AML-193 (cell line): ENCODE measurements at places on chromosomes 4 and X.

- no peak for DNase-seq
These were observed 34.2 kb downstream of the WDR13 start for GRCh38 chrX:48631376-48632090.

GRCh38 chrX:48933757-48934156, 14.9 kb upstream of the PIM2 start:
- no peak for DNase-seq

DNA sequence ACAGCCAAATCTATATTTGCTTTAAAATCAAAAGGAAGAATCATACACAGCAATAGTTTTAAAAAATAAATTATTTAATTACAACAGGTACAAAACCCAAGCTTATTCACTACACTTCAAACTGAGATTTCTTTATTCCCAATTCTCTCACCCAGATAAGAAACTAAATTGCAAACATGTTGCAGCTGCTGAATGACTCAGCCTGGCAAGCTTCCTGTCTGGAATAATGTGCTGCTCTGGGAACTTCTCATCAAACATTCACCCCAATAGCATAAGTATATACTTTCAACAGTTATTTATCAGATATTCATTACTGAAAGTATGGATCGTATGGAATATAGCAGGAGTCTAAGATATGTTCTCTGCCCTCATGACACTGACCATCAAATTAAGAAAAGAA, 43.0 kb upstream of the GABRA2 start:
- DNase-seq: no peak

DNA sequence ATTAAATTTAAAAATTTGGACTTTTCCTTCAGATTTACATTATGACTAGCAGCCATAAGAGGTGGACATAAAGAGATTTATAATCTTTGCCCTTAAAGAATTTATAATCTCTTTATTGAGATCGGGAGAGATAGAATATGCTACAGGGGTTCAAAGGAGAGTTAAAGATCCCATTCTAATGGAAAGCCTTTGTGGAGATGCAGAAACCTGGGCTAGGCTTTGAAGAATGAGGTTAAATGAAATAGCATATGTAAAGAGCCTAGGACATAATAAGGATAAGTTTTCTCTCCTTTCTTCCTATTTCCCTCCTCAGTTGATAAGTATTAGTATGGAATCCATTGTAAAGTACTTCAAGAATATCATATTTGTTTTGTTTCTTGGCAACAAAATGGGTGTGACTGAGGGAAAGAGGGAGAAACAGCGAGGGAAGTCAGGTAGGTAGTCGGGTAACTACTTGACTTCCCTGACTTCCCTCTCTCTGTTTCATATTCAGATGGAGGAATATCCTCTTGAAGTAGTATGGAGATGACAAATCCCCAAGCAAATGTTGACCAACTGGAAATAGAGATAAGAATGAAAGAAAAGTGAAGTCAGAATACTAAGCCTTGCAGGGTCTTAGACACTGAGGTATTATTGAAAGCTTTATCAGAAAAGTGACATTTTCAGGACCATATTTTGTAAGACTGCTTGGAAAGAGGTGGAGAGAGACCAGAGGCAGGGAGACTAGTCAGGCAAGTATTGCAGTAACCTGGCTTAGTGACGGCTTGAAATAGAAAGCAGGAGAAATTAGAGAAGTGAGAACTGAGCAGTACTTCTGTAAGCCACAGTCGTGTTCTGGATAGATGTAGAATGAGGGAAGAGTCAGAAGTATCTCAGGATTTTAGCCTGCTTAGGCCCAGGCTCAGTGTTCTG, 82.9 kb downstream of the PDLIM5 start:
- DNase-seq: peak; percentile 38

DNA sequence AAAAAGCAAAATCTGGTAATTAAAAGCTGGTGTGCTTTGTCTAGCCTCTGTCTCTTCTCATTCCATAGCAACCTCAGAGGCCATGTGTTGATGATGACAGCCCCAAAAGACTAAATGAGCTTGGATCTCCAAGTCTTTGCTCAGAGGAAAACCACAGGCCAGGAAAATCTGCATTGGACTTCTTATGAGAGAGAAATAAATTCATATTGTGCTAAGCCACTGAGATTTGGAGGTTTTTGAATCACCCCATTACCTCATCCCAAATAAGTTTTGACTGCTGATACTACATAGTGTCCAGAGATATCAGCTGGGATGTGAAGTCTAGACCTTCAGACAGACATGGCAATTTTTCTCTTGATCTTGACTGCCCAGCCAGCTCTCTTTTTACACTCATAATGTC, 178.6 kb upstream of the DIPK2B start:
- DNase-seq: no peak

DNA sequence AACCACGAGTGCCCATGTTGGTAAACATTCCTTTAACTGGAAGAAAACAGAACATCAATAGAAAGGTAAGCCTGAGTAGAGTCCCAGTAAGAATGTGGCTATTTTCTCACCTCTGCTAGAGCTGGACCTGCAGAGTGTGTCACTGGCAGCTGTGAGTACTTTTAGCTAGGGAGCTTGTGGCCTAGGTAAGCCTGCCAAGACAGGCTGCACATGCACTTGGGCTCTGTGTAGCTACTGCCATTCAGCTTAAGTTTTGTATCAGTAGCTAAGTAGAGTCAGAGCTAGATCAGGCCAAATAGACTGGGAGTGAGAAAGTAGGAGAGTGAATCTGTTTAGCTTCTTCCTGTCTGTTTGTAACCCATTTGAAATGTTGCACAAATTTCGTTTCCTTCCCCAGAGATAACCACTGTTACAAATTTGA, 35.3 kb downstream of the RBPJ start:
- DNase-seq: peak; percentile 60

- DNase-seq: no peak
These were observed 123.8 kb upstream of the CXCL13 start for GRCh38 chr4:77481856-77482255.

GRCh38 chr4:107862658-107863057, 37.9 kb downstream of the SGMS2 start:
- no peak for DNase-seq

DNA sequence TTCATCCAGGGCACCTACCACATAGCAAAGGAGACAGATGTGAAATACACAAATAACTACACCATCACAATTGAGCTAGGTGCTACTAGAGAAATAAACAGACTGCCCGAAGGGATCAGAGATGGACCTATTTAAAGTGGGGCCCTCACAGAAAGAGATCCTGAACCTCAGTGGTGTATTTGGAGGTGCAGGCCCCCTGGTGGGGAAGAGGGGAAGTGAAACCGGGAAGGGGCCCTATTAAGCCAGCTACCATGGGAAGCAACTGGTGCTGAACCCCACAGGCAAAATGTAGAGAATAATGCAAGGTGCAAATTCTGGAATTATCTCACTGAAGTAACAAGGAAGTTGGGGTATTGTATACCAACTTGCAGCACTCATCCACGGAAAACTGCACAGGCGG, 78.6 kb upstream of the FAM9A start:
- DNase-seq: peak; percentile 12

DNA sequence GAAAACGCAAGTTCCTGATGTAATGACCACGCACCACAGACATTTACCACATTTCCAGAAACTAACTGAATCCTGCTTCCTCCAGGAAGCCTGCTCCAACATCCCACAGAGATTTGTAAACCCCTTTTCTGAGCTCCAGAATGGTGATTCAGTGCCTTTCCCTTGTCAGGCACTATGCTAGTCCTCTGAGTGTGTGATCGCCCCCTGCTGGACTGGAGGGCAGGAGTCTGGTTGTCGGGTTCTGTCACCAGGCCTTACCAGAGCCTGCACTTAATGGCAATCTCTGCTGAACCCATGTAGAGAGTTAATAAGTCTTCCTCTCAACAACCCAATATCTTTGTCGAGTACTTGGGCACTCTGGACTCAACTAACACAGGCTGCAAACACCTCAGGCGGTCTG, 14.5 kb upstream of the KDM5C start:
- no peak for DNase-seq

DNA sequence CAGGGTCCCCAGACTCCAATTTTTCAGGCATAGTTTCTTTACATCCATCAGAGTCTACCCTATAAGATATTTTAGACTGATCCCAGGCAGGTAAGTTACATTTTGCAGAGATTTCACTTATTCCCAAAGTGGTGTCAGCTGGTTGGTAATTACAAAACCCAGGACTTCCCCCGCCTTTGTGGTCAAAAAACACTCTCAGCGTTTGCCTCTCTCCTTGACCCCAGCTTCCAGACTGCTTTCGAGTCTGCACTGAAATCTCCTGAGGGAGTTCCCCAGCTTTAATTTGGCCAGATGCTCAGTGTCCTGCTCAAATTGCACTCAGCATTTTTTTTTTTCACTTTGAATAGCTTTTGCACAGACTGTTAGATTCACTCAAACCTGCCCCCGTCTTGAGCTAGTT, 11.2 kb upstream of the AMOT start:
- no peak for DNase-seq

DNA sequence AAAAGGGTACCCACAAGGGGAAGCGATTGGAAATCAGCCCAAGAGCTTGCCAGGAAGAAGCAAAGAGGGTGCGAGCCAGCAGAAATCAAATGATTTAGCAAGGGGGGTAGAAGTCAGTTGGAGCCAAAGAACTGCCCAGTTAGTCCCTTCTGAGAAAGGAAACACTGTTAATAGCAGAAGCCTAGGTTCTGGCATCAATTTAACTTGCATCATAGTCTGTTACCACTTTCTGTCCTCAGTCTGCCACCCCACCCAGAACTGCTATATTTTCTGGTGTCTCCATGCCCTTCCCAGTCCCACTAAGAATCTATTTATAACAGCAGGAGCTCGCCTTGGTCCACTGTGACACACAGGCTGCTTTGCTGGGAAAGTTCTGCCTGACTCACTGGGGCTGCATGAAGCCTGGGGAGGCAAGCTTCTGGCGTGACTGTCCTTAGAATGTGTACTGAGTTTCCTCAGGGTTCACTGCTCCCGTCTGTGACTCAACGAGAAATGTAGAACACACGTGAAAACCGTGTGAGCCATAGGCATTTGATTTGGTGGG, 157.8 kb upstream of the TTC29 start:
- no peak for DNase-seq

- no peak for DNase-seq
These were observed 90.3 kb upstream of the TBL1X start for GRCh38 chrX:9374555-9374954.

- DNase-seq: no peak
These were observed 330.5 kb downstream of the RAPGEF2 start for GRCh38 chr4:159433337-159433736.

- DNase-seq: no peak
These were observed 5.4 kb upstream of the ADH1C start for GRCh38 chr4:99357948-99358347.

DNA sequence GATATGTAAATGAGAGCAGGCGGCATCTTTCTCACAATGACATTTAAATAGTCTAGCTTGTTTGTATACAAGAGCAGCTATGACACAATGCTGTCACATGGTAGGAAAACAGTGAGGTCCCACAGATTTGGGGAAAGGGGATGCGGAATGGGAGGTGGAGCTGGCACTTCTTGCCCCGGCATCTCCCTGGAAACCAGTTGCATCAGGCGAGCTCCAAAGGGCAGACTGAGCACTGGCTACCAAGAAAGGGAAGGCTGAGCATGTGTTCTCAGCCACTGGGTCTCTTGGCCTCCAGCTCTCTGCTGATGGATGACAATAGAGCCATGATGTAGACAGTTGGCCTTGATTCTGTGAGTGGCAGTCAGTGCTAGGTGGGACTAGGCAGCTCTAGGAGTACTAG, 109.0 kb downstream of the UCHL1 start:
- no peak for DNase-seq
